ENCODE measurements at places on chromosomes 5 and 9.

- DNase-seq: no peak
Observed at GRCh38 chr9:20462410-20462809, 159.9 kb downstream of the MLLT3 start.

DNA sequence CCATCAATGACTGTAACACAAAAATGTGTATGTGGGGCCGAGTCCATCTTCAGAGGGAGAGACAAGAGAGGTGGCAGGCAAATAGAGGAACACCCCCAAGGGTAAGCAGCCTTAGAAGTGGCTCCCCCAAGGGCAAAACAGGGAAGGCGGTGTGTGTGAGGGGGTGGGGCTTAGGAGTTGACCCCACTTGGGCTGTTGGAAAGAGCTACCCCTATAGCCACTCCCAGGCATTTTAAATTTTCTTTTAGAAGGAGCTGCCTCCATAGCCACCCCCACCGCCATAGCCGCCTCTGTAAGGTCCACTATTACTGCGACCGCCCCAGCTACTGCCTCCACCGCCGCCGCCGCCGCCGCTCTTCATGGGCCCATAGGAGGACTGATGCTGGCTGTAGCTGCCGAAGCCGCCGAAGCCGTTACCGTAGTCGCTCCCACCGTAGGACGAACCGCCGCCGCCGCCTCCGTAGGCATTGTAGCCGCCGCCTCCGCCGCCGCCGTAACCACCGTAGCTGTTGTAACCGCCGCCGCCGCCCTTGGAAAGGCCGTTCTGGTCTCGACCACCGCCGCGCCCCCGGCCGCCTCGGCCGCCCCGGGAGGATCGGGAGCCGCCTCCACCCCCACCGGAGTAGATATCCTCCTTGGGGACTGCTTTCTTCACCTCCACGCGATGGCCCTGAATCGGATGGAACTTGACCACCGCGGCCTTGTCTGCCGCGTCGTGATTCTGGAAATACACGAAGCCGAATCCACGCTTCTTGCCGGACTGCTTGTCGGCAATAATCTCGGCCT is 1.1 kb downstream of the HNRNPA0 start:
- no peak for DNase-seq

DNA sequence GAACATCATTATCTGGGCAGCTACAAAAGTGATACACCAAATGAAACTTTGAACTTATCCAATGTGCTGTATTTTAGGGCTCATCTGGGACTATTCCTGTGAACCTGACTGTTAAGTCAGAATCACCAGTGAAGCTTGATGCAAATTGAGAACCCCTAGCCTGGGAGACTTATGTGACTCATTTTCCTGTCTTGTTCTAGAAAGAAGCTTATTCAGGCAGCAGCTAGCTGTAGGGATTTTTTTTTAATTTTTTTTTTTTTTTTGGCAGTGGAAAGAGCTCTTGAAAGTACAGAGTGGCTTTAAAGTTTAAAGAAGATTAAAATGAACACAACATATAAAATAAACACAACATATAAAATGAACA is 81.1 kb upstream of the TNFAIP8 start:
- peak; percentile 26 for DNase-seq

GRCh38 chr9:136206602-136207275 is 1.8 kb upstream of the LHX3 start:
- no peak for DNase-seq

- no peak for DNase-seq
Observed at GRCh38 chr5:163807781-163808180, 302.4 kb downstream of the MAT2B start.

- no peak for DNase-seq
Observed at GRCh38 chr5:12861886-12862654, 957.8 kb upstream of the CTNND2 start.

DNA sequence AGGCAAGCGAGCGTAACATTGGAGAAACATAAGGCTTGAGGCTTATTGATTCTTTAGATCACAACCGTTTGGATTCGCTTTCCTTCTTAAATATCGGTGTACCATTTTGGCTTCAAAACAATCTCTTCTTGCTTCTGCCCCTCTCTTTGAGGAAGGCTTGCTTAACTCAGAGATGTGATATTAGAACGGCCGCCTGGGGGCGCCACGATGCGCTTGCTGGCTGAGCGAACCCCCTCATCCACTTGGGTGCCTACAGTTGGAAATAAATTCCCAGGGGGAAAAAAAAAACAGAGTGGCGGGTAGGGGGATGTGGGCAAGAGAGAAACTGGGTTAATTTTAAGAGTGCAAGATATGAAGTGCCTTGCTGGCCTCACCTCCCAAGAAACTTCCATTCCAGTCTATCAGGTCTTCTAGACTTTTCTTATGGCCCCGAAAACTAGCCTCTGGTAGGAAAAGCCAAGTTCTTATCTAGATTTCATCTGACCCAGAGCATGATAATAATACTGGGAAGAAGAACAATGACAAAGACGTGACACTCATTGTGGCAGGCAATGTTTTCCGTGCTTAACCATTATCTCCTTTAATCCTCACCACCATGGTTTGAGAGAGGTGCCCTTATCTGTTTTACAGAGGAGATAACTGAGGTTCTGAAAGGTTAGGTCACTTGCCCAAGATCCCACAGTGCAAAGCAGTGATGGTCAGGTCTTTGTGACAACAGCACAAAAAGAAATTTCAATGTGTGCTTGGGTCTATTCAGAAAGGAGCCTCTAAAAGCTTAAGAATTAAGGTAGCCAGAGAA is 115.8 kb downstream of the DPYSL3 start:
- no peak for DNase-seq

- no peak for DNase-seq
Observed at GRCh38 chr5:178553517-178553916, 36.7 kb downstream of the COL23A1 start.

- DNase-seq: no peak
Observed at GRCh38 chr9:28092981-28093936, 520.0 kb upstream of the C9orf72 start.

DNA sequence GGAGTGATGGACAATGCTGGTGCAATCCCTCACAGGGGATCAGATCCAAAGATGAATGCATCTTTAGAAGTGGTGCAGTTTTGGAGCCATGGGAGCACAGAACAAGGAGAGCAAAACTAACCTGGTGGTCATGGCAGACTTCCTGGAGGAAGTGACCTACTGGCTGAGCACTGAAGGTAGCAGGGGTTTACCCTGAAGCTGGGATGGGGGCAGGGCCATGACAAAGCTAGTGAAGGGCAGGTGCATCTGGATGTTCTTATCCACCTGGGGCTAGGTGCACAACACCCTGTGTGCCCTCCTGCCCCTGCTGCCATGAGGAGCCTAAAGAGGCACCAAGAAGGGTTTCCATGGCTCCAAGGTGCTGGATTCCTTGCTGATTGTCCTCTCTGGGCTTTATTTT is 11.5 kb upstream of the PITX1 start:
- no peak for DNase-seq

- DNase-seq: peak; percentile 18
Observed at GRCh38 chr9:72292256-72292682, 72.7 kb downstream of the ZFAND5 start.

- no peak for DNase-seq
Observed at GRCh38 chr5:2524620-2525019, 226.9 kb downstream of the IRX2 start.

- DNase-seq: no peak
Observed at GRCh38 chr9:93900971-93901861, 53.9 kb downstream of the BARX1 start.

DNA sequence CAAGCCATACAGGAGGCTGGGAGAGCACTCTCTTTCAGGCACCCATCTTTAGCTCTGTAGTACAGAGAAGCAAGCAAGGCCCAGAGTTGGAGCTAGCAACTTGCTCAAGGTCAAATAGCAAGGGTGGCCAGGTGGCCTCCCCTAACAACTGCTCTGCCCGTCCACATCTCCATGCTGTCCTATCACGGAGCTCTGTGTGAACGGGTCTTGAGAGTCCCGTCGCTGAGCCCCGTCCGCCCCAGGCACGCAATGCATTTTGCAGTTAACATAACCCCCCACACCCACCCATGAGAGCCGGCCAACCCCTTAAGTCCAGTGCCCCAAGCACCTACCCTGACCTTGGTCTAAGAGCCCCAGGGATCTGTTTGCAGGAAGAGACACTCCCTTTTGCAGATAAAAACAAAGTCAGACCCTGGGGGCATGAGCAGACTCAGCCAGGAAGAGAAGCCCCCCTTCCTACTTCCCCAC is 1.5 kb downstream of the RNF44 start:
- DNase-seq: no peak

GRCh38 chr5:53488195-53488722 is 7.8 kb downstream of the FST start:
- DNase-seq: no peak

DNA sequence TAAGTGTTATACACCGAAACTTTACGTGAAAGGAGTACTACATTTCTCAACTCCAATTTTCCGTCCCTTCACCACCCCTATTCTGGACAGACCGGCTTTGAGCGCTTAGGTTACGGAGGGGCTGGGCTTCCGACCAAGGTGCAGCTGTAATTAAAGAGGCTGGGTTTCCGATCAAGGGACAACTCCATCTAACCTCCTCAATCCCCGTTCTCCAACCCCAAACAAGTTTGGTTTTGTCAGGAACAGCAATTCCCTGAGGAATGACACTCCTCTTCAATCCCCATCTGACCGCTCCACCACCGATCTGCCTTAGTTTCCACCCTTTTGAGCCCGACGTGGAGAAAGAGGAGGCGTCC is 577 bp downstream of the TUT7 start:
- no peak for DNase-seq

DNA sequence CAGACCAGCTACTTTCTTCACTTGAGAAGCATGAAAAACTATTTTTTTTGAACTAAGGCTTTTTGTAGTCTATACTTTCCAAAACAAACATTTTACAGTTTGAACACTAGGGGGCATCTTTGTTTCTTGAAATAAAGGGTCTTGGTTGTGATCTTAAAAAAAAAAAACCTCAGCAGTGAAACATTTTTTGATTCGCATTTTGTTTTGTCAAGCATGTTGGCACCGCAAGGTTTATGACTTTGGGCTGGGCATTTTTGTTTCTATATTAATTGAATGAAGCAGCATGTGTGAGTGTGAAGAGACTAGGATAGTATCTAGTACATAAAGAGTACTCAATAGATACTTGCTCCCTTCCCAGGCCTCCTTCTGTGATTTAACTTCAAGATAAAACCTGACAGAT is 31.6 kb upstream of the ACOT12 start:
- DNase-seq: peak; percentile 53

- DNase-seq: no peak
Observed at GRCh38 chr5:28703651-28704260, 1665.4 kb upstream of the CDH9 start.

DNA sequence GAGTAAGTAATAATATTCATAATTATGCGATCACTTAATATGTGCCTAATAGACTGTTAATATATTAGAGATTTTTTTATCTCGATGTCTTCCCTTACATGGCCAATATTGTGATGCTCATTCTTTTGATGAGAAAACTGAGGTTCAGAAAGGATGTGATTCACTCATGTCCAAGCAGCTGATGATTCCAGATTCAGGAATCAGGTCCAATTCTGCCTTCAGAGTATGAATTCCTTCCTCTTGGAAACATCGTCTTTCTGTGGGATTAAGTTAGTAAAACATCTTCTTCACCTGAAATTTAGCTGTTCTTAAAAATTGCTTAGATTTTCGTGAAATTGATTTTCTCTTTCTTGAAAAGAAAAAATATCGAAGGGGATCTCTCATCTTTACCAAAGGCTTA is 242.5 kb upstream of the RFX3 start:
- no peak for DNase-seq

DNA sequence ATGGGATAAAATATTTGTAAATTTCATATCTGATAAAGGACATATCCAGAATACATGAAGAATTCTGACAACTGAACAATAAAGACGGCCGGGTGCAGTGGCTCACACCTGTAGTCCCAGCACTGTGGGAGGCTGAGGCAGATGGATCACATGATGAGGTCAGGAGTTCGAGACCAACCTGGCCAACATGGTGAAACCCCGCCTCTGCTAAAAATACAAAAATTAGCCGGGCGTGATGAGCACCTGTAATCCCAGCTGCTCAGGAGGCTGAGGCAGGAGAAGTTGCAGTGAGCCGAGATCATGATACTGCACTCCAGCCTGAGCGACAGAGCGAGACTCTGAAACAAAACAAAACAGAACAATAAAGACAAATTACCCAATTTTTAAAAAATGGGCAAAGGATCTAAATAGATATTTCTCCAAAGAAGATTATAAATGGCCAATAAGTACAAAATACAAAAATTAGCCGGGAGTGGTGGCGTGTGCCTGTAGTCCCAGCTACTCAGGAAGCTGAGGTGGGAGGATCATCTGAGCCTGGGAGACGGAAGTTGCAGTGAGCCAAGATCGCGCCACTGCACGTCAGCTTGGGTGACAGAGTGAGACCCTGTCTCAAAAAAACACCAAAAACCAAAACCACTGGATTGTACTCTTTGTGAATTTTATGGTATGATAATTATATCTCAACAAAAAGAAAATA is 9.6 kb upstream of the NSD1 start:
- no peak for DNase-seq

DNA sequence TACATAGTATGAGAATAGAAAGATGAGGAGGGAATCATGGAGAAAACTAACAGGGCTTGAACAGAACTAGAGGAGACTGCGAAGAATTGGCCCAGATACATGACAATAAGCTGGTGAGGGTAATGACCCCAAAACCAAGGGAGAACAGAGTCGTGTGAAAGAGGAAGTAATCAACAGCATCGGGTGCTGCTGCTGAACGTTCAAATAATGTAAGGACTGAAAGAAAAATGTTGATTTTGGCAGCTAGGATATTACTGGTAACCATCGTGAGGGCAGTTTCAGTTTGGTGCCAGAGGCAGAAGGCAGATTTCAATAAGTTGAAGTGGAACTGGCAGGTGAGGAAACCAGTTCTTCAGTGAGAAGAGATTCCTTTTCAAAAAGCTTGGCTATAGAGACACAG is 66.8 kb upstream of the SMC2 start:
- no peak for DNase-seq

GRCh38 chr5:143501310-143502044 is 98.0 kb upstream of the NR3C1 start:
- DNase-seq: no peak

- DNase-seq: no peak
Observed at GRCh38 chr9:128286440-128286839, 10.4 kb downstream of the SWI5 start.

- DNase-seq: peak; percentile 42
Observed at GRCh38 chr9:129737479-129738274, 15.2 kb downstream of the PTGES start.

DNA sequence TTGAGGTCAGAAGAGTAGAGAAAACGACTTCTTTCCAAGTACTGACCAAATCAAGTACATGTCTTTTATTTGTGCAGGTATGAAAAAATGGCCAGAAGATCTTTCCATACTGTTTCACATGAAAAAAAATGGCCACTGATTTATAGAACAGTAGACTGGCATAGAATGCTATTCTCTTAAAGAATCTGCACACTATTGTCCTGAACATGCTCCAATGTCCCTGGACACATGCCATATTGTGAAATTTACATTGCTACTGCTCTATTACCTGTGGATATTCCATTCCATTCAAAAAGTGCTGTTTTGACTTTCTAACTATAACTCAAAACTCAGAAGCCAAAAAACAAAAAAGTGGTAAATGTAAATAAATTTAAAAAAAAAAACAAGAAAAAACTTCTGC is 60.6 kb downstream of the FBXL17 start:
- DNase-seq: no peak

- DNase-seq: peak; percentile 76
Observed at GRCh38 chr5:132426525-132427138, 57.1 kb downstream of the SLC22A5 start.
